ENCODE measurements at places on chromosomes 4 and X.

- DNase-seq = peak; percentile 11
These were observed 118.8 kb downstream of the GABRA2 start for GRCh38 chr4:46270986-46271596.

DNA sequence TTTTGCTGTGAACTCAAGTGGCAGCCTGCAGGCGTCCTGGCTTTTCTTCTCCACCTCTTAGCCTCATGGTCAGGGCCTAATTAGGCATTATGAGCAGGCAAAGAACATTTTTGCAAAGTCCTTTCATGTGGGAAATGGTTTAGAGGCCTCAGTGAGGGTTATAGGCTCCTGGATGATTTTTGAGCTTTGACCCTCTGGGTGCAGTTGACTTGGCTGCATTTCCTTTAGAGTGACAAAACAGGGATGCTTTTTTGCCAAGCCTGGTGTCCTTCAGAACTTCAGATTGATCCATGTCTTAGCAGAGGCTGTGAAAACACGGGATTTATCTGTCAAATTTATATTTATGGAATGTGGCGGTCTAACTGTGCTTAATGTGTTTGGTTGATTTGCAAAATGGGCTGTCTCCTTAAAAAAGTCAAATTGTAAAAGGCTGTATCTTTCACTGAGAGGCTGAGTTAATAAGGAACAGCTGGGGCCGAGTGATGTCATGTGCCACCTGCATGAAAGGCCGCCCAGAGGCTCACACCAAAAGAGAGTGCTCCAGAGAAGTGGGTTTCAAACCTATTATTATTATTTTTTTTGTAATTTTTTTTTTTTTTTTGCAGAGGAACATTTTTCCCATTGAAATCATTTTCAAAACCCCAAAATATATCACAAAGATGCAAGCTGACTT is 192.2 kb upstream of the ARX start:
- DNase-seq = no peak

- no peak for DNase-seq
These were observed 2.0 kb upstream of the PGRMC2 start for GRCh38 chr4:128289523-128290158.

- DNase-seq = peak; percentile 36
These were observed 128.2 kb downstream of the SLC7A11 start for GRCh38 chr4:138113819-138114400.

DNA sequence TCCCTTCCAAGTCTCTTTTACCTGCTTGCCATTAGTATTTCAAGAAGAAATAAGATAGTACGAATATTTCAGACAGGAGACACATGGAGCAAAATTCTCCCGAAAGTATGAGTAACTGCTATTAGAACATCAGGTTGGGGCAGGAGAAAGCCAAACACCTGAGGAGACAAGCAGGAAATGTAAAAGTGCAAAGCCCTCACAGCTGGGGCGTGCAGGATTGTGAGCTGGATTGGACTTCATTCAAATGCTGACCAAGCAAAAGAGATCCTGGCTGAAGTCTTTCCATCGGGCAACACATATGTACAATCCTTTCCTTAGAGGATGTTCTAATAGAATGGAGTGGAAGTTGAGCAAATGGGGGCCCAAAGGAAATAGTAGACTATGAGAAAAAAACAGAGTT is 76.8 kb downstream of the DTHD1 start:
- DNase-seq = no peak

Data from fibroblast of skin of abdomen (primary cell).